Activated naive CD4-positive, alpha-beta T cell treated with anti-CD3 and anti-CD28 coated beads, Interleukin-2, amount 10 ng/mL, durations not matched to agents 5 hours and 36 hours (primary cell): ENCODE measurements at places on chromosomes 13 and 19. TPM values are rescaled to one million over a fixed set of nuclear protein-coding genes. Genes with fewer than 3 reads are reported as not detected.

The SCGB2B2 gene
- total RNA-seq: 0.18 TPM

The CABP5 gene
- not detected for total RNA-seq

The OCEL1 gene
- 32.4 TPM for total RNA-seq

The PIBF1 gene
- 23.3 TPM for total RNA-seq

The C1QTNF9B gene
- total RNA-seq: not detected

The RNF113B gene
- not detected for total RNA-seq

The FTL gene
- 840 TPM for total RNA-seq
